ENCODE measurements at places on chromosomes 1 and 21. TPM values are rescaled to one million over a fixed set of nuclear protein-coding genes. Genes with fewer than 3 reads are reported as not detected.

KCNAB2 gene
- 3.9 TPM for total RNA-seq

VWA5B1 gene
- not detected for total RNA-seq

PALMD gene
- 0.59 TPM for total RNA-seq

NBPF10 gene
- 7.2 TPM for total RNA-seq

KCNN3 gene
- 0.32 TPM for total RNA-seq

S100A1 gene
- total RNA-seq: under 0.01 TPM

MSH4 gene
- total RNA-seq: 0.59 TPM

RAB25 gene
- total RNA-seq: not detected

IL23R gene
- total RNA-seq: not detected

TMEM79 gene
- 1.3 TPM for total RNA-seq

RNU1-3 gene
- total RNA-seq: under 0.01 TPM

PROK1 gene
- total RNA-seq: not detected

Data from smooth muscle cell of the umbilical artery (primary cell).